HuH-7 (cell line): ENCODE measurements at places on chromosomes 16 and 17.

- DNase-seq, result no peak
Observed at GRCh38 chr16:85539084-85539483, 74.0 kb upstream of the GSE1 start.

DNA sequence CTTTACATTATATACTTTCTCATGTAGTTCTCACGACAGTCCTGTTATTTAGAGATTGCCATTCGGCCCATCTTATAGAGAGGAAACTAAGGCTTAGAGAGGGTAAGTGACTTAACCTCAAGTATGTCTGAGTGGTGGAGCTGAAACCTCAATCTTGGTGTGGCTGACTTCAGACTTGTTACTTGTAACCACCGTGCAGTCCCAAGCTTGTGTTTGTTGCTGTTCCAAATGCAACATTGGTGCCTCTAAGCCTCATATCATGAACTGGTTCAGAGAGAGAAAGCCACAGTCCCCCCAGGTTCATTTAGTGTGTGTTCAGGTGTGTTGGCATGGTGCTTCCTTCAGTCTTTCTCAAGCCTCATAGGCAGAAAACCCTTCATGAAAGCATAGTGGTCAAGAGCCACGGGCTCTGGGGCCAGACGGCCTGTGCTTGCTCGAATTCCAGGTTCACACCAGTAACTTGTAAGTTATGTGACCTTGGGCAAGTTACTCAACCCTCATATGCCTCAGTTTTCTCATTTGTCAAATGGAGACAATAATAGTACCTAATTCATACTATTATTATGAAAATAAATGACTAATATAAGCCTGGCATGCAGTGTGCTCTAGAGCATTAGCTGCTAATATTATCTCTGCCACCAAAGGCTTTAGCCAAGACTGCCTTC, 39.9 kb downstream of the CDH1 start:
- no peak for DNase-seq

GRCh38 chr17:9973669-9974447, 68.8 kb upstream of the RCVRN start:
- no peak for DNase-seq

- DNase-seq, result no peak
Observed at GRCh38 chr16:81716478-81717225, 62.4 kb upstream of the PLCG2 start.

DNA sequence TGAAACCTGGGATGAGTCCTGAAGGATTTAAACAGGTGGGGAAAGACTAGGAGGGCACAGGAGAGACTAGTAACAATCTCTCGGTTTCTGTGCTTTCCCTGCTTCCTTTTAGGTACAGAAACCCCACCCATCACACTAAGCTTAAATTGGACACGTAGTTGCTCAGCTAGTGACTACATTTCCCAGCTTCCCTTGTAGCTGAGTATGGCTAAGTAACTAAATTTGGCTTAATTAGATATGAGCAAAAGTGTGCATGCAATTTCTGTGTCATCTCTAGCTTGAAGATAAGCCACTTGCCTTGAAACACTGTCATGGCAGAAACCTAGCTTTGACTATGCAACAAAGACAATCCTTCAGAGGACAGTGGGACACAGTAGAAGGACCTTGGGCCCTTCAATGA, 36.5 kb downstream of the CACNG1 start:
- no peak for DNase-seq

- no peak for DNase-seq
Observed at GRCh38 chr17:83064732-83065659, 14.4 kb upstream of the METRNL start.
